ENCODE measurements at places on chromosomes 7 and 10.

DNA sequence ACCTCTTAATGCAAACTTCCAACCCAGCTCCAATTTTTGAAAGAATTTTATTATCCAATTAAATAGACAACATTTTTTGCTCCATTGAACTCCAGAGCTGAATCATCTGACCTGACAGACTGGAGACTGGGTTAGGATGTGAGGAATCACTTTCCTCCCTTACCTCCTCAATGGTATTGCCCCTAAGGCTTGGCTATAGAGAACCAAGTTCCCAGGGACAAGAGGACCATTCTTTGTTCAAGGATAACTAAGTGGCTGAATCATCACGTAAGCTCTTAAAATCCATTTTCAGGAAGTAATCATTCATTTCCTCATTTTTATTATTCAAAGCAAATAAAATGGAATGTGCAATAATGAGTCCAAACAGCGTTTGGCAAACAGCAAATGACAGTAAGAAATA lies 335.1 kb downstream of the GATA3 start:
- no peak for DNase-seq

- no peak for DNase-seq
These were observed 624.2 kb downstream of the ACTR3B start for GRCh38 chr7:153383781-153384180.

DNA sequence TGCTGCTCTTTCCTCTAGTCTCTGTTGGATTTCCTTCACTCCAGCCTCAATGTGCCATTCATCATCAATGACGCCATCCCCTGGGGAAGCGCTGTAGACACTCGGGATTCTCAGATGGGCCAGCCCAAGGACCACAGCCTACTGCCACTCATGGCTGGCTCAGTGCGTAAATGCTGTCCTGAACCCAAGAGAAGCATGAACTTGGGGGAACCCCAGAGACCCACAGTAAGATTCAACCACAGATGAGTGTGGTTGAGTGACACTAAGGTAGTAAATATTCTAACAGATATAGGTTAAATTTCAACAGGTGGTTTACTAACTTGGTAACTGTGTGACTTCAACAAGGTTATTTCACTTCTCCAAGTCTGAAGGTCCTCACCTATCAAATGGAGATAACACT lies 304.1 kb downstream of the GRM8 start:
- DNase-seq = no peak

- no peak for DNase-seq
These were observed 177.2 kb downstream of the FANK1 start for GRCh38 chr10:126073606-126074005.

DNA sequence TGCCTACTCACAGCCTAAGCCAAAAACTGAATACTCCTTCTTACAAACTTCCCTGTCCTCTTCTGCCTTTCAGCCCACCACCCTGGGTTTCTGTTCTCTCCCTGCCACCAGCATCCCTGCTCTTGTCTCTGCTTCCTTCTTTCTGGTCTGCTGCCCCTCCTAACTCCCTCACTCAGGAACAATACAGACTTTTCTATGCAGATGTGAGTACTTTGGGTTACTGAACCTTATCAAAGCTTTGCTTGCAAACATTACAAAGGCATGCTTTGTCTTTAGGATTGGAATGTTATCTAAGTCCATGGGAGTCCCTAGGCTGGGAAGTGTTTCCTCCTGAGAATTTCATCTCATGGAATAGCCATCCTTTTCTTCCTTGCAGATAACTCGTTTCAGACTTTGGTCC lies 28.9 kb downstream of the CNNM1 start:
- DNase-seq = no peak

DNA sequence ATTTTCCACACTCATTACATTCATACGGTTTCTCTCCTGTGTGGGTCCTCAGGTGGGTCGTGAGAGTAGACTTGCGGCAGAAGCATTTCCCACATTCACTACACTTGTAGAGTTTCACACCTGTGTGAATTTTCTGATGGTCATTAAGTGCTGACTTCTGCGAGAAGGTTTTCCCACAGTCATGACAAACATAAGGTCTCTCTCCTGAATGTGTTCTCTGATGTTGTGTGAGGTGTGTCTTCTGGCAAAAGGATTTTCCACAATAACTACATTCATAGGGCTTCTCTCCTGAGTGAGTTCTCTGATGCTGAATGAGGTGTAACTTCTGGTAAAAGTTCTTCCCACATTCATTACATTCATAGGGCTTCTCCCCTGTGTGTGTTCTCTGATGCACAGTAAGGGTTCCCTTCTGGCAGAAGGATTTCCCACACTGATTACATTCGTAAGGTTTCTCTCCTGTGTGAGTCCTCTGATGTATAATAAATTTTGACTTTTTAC lies 15.1 kb downstream of the ZNF12 start:
- peak; percentile 6 for DNase-seq

- DNase-seq = no peak
These were observed 106.7 kb upstream of the ETV1 start for GRCh38 chr7:14096159-14096558.

- DNase-seq = no peak
These were observed 60.1 kb upstream of the GNA12 start for GRCh38 chr7:2904202-2904601.

- no peak for DNase-seq
These were observed 58.8 kb downstream of the WDR37 start for GRCh38 chr10:1114719-1115606.

- DNase-seq = no peak
These were observed 219.9 kb downstream of the TCF7L2 start for GRCh38 chr10:113169853-113170460.

- no peak for DNase-seq
These were observed 60.4 kb downstream of the MEOX2 start for GRCh38 chr7:15626041-15626440.

DNA sequence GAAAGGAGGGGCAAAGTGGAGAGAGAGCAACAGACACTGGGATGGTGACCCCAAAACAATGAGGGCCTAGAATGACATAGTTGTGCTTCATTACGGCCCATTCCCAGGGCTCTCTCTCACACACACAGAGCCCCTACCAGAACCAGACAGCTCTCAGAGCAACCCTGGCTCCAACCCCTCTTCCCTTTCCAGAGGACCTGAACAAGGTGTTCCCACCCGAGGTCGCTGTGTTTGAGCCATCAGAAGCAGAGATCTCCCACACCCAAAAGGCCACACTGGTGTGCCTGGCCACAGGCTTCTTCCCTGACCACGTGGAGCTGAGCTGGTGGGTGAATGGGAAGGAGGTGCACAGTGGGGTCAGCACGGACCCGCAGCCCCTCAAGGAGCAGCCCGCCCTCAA lies 20.7 kb downstream of the PRSS2 start:
- DNase-seq = no peak

GRCh38 chr10:104113376-104113956 lies 8.5 kb upstream of the SFR1 start:
- DNase-seq = no peak

DNA sequence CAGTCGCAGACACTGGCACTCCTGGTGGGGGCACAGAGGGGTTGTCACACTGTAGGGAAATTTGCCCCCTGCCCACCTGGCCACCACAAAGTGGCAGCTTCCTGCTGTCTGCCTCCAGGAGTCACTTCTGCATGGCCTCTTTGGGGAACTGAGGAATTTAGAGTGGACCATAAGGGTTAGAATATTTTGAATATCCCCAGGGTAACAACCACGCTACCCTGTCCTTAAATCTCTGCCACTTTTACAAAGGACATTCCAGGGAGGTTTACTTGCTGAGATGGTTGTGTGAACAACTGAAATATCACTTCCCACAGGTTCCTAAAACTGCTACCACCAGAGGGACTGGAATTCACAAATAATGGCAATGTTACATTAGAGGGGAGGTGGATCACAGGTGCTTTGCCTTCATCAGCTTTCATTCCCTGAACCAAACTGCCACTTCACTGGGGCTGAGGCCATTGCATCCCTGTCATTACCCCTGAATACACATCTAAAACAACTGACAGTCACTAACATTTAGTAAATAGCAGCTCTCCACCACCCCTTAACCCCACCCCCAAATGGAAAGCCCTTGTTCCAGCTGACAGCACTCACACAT lies 88.1 kb upstream of the IFRD1 start:
- no peak for DNase-seq

DNA sequence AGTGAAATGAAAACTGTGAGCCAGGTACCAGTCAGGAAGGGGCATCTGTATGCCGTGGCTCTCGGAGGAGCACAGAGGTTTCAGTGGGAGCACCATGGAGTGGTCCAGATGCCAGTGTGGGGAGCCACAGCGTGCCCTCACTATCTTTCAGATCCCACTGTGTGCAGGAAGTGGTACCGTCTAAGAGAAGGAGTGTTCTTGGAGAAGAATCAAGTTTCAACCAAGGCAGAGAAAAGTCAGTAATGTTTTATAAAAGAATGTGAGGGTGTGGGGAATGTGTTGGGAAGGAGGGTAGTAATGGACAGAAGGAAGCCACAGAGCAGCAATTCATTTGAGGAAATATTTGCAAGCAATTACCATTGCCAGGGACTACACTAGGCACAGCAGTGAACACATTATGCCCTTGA lies 35.6 kb downstream of the PRKAR2B start:
- no peak for DNase-seq

DNA sequence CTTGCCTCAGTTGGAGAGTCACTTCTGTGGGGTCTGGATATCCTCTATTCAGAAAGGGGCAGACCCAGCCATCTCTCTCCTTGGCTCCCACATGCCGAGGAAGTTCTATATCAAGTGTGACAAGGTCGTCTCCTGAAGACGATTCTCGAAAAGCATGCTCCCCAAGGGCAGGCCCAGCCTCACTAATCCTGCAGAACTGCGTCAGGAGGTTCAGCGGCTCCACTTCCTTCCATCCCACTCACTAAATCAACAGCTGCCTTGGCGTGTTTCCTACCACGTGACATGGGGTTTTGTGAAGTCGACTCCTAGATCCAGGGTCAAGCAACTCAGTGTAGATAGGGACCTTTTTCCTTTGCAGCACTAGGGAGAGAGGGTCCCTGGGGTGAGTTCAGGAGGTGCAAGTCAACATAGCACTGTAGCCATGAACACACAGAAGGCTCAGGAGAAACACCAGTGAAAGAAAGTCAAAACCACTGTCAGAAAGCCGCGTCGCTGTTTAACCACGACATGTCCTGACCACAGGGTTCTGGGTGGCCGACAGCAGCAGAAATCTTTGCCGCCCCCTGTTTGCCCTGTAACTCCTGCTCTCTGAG lies 156.4 kb downstream of the PRPF18 start:
- no peak for DNase-seq

DNA sequence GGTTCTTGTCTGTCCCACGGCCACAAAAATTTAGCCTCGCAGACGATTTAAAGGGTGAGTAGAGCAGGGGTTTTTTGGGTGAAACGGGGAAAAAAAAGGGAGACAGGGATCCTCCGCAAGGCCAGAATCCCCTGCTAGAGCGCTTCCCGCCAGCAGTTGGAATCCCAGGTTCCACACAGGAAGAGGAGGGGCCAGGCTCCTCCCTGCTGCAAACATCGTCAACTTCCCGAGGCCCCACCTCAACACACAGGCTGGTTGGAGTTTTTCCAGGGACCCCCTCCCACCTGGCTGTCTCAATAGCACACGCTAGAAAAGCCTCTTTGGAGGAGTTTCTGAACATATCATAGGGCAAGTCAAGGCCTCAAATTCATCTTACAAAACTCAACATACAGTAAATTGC lies 112.7 kb downstream of the MTERF1 start:
- no peak for DNase-seq

GRCh38 chr10:29811751-29812427 lies 177.1 kb upstream of the SVIL start:
- peak; percentile 95 for DNase-seq

- no peak for DNase-seq
These were observed 57.8 kb downstream of the EBLN1 start for GRCh38 chr10:22159979-22160378.

- DNase-seq = no peak
These were observed 32.3 kb downstream of the FAM241B start for GRCh38 chr10:69662173-69662877.

- no peak for DNase-seq
These were observed 350.9 kb downstream of the TNS3 start for GRCh38 chr7:47231032-47231431.

DNA sequence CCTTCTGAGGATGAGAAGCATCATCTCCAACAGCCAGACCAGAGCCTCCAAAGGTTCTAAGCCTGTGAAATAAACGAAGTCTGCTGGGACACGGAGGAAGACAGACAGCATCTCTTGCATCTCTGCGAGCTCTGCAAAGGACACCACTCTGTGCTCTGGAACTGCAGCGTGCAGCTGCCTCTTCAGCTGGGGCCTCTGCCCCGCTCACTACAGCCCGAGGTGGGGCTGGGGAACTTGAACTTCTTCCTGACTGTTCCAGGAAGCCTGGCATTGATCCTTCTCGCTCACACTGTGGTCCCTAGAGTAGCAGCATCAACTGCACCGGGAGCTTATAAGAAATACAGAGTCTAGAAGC lies 163.3 kb downstream of the USP6NL start:
- no peak for DNase-seq

DNA sequence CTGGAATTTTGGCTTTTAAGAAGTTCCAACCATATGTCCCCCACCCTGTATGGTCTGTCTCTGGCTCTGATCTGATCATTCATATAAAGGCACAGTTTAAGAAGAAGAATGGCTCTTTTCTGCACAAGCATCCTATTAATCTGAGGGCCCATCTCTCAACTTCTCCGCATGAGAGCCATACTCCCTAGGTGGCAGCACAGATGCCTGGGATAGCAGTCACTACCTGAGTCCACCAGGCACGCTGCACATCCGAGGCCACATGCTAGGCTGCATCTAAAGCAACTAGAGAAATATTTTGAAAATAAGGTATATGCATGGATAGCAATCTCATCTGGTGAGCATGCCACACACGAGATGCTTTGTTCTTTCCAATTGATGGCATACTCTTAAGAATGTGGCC lies 565.5 kb downstream of the PARD3 start:
- no peak for DNase-seq

GRCh38 chr10:98467506-98468318 lies 21.0 kb upstream of the HPS1 start:
- peak; percentile 43 for DNase-seq

- peak; percentile 13 for DNase-seq
These were observed 179.2 kb upstream of the MBL2 start for GRCh38 chr10:52951824-52952223.

DNA sequence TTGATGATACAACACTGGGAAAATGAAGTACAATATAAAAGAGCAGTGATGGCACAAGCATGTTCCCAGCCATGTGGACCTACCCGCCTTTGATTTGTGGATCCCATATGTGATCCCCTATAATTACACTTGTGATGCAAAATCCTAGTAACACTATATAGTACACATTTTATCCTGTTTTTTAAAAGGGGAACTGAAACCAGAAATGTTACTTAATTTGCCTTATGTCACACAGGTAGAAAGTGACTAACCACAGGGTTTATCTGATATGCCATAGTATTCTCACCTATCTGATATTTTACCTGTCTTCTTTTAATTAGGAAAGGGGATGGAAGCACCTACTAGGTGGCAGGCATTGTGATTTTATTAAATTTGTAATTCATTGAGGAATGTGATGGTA lies 35.0 kb downstream of the ARMC3 start:
- no peak for DNase-seq

- no peak for DNase-seq
These were observed 1.7 kb upstream of the LFNG start for GRCh38 chr7:2517678-2518507.

GRCh38 chr10:59832506-59832905 lies 73.8 kb downstream of the CCDC6 start:
- DNase-seq = no peak
